ENCODE measurements at places on chromosomes 13 and 19. TPM values are rescaled to one million over a fixed set of nuclear protein-coding genes. Genes with fewer than 3 reads are reported as not detected.

DNA sequence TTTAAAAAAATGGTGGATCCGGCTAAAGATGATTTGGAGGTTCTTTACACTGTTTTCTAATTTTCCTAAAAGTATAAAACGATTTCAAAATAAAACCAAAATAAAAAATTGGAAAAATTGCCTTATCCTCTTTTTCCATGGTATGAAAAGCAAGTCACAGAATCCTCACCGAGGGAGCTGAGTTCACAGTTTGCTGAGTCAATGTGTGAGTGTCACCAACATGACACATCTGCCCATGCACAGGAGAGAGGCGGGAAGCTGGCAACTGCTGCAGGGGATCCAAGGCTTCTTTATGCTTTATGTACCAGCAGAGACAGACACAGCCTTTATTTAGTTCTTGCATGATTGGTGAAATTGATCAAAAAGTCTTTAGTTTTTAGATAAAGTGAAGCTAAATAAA lies 157.8 kb downstream of the TNFSF13B start:
- no peak for DNase-seq

- no peak for DNase-seq
Measured at GRCh38 chr13:45101327-45102018, 18.8 kb upstream of the GTF2F2 start.

DNA sequence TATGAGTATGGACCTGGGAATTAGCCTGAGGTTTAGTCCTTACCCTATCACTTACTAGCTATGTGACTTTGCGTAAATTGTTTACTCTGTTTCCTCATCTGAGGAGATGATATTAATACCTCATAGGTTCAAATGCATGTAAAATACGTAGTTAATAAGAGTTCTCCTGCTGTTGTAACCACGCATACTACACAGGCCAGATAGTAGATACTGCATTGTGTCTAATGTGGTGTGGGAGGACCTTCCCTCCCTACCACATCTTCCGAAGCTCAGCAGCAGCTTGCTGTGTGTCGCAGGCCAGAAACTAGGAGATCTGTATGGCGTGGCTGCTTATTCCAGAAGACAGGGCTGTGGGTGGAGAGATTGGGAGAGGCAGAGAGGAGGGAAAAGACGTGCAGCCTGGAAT lies 23.0 kb downstream of the GTF2F2 start:
- DNase-seq: no peak

Gene ZNF470
- 4.2 TPM for total RNA-seq

DNA sequence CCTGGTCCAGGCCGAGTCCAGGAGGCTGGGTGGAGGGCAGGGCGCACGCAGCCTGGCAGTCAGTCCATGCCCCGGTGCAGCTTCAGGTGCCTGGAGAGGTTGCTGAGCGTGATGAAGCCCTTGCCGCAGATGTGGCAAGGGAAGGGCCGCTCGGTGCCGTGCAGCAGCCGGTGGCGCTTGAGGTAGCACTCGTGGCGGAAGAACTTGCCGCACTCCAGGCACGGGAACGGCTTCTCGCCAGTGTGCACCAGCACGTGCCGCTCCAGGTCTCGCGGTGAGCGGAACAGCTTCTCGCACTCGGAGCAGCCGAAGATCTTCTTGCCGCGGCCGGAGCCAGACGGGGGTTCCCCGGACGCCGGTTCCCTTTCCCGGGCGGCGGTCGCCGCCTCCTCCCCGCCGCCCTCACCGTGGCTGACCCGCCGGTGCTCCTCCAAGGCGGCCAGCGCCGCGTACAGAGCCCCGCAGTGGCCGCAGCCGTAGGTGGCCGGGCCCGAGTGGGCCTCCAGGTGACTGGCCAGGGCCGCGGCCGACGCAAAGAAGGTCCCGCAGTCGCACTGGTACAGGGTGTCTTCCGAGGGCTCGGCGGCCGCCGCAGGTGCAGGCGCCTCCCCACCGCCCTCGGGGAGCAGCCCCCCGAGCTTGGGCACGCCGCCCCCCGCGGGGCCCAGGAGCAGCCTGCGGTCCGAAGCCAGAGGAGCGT lies 6.8 kb downstream of the FIZ1 start:
- DNase-seq: no peak

GRCh38 chr13:73212482-73212881 lies 153.7 kb downstream of the KLF5 start:
- no peak for DNase-seq

DNA sequence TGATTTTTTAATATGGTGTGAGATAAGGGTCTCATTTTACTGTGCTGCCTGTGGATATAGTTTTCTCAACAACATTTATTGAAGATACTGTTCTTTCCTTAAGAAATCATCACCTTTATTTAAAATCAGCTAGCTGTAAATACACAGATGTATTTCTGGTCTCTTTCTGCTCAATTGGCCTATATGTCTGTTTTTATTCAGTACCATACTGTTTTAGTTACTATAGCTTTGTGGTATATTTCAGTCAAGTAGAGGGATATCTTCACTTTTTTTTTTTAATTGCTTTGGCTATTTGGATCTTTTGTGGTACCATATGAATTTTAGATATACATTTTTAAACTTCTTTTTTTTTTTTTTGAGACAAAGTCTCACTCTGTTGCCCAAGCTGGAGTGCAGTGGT lies 16.7 kb upstream of the ZNF714 start:
- no peak for DNase-seq

- DNase-seq: no peak
Measured at GRCh38 chr13:95234242-95234641, 67.0 kb downstream of the ABCC4 start.

Gene PPFIA3
- total RNA-seq: 13.9 TPM

Gene GNG8
- total RNA-seq: not detected

Gene ZNF492
- total RNA-seq: not detected

DNA sequence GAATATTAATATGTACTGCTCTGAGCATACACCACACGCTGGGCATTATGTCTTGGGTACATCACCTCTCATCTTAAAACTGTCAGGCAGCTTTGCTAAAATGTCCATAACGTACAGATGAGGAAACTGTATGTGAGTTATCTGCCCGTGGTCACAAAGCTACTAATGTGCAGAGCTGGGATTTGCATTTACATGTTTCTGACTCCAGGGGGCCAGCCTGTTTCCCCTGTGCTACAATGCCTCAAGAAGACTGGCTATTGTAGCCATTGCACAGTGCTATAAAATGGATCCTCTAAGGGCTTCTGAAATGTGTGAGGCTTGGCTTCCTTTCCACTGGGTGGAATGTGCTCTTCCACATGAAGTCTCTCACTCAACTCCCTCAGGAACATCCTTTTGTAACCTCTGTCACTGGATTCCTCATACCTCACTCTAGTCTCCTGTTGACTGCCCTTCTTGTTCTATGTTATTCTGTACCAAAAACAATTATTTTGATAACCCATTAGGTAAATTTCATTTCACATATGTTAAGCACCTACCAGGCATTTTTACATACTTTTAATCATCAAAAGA lies 95.6 kb upstream of the HTR2A start:
- no peak for DNase-seq

DNA sequence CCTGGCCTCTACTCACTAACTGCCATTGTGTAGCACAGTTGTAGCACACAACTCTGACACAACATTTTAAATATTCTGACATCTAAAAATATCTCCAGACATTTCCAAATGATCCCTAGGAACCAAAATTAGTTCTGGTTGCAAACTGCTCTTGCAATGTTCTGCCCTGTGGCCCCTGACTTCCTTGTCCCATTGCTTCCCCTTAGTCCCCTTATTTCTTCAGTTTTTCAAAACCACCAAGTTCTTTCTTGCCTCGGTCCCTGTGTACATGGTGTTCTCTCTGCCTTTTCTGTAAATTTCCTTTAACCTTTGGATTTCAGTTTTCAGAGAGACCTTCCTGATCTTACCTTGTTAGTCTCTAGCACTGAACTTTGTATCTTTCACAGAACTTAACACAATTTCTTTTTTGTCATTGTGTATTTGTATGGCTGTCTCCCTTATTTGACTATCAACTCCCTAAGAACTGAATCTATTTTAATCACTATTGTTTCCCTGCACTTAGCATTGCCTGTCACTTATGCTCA lies 87.6 kb upstream of the MLNR start:
- DNase-seq: no peak

GRCh38 chr13:35887115-35887666 lies 244.0 kb downstream of the DCLK1 start:
- no peak for DNase-seq

Gene ANGPTL8
- not detected for total RNA-seq

GRCh38 chr13:51660813-51661212 lies 76.6 kb downstream of the WDFY2 start:
- no peak for DNase-seq

GRCh38 chr19:16369664-16370576 lies 45.3 kb downstream of the KLF2 start:
- DNase-seq: peak; percentile 79

DNA sequence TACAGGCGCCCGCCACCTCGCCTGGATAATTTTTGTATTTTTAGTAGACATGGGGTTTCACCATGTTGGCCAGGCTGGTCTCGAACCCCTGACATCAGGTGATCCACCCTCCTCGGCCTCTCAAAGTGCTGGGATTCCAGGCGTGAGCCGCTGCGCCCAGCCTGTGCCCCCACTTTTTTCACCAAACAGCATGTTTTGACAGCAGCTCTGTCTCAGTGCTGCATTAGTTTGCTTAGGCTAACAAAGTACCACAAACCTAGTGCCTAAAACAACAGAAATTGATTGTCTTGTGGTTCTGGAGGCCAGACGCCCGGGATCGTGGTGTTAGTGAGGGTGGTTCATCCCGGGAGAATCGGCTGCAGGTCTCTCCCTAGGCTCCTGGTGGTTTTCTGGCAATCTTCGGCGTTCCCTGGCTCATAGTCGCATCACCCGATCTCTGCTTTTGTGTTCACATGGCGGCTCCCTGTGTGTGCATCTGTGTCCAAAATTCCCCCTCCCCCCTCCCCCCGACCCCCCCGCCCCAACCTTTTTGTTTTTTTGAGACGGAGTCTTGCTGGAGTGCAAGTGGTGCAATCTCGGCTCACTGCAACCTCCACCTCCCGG lies 30.0 kb downstream of the MYH14 start:
- DNase-seq: no peak

DNA sequence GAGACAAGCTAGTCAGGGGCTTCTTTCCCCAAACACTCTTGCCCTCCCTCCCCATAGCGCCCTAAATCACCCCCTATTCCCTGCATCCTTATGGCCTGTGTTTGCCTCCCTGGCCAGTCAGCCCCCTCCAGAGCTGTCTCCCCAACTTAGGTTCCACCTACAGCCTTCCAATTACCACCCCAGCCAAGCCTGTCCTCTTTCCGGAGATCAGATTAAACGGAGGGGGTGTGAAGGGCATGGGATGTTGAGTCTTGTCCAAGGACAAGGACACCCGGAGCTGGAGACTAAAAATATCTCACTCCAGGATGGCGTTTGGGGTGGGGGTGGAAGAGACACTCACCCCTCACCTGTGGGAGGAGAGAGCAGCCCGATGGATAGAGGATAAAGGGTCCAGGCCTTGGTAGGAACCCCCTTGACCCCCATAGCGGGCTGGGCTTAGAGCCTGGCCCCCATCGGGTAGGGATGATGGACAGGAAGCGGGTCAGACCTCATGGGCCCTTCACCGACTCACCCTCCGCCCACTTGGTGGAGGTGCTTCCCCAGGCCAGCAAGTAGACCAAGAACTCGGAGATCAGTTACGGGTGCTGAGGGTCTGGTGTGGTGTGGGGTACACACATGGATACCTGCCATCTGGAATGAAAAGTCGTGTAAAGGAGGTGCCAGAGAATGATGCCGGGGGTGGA lies 6.0 kb downstream of the ZNF865 start:
- DNase-seq: no peak

Gene POU2F2
- total RNA-seq: 0.58 TPM

GRCh38 chr19:42363614-42364346 lies 26.3 kb downstream of the CNFN start:
- DNase-seq: no peak

Gene MYH14
- total RNA-seq: 10.2 TPM
